ENCODE measurements at places on chromosomes 13 and 19. TPM values are rescaled to one million over a fixed set of nuclear protein-coding genes. Genes with fewer than 3 reads are reported as not detected.

DNA sequence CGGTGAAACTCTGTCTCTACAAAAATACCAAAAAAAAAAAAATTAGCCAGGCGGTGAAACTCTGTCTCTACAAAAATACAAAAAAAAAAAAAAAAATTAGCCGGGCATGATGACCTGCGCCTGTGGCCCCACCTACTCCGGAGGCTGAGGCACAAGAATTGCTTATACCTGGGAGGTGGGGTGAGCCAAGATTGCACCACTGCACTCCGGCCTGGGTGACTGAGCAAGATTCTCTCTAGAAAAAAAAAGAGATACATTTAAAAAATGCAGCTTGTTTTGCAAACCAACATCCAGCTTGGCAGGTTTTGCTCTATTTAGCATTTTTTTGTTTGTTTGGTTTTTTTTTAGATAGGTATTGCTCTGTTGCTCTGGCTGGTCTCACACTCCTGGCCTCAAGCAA, 6.7 kb upstream of the PGPEP1 start:
- H3K4me1 ChIP-seq = no peaks in the 10 kb centered on the region
- no peaks in the 10 kb centered on the region for H3K36me3 ChIP-seq
- H3K4me3 ChIP-seq = no peak overlapping the region
- H3K27ac ChIP-seq = no peak overlapping the region
- no peaks in the 10 kb centered on the region for H3K27me3 ChIP-seq
- no peak for DNase-seq

GRCh38 chr19:29188289-29189032, 24.5 kb downstream of the UQCRFS1 start:
- no peaks in the 10 kb centered on the region for H3K36me3 ChIP-seq
- H3K27ac ChIP-seq = no peak overlapping the region
- DNase-seq = no peak

GRCh38 chr19:2747349-2747748, 7.5 kb upstream of the SLC39A3 start:
- no peaks in the 10 kb centered on the region for H3K36me3 ChIP-seq
- no peak overlapping the region for H3K27ac ChIP-seq
- no peak for DNase-seq
- H3K4me3 ChIP-seq = no peak overlapping the region
- H3K27me3 ChIP-seq = 0 out of 2 replicates have a peak, but pooled peaks cover 4% of the 10 kb centered on the region

DNA sequence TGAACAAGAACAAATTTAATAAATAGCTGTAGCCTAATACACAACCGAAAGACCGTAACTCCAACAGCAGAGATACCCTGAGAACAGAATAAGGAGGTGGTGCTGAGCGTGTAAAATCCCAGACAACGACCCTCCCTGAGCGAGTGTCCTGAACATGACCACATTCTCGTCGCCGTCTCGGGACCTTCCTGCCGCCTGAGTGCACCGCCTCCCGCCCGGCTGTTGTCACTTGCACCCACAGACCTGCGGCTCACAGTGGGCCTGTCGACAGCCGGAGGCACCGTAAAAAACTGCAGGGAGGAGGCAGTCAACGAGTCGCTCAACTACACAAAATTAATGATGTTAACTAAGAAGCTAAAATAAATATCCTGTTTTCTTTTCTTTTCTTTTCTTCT, 35.8 kb upstream of the GRTP1 start:
- no peak overlapping the region for H3K27ac ChIP-seq
- H3K27me3 ChIP-seq = no peaks in the 10 kb centered on the region
- no peaks in the 10 kb centered on the region for H3K4me1 ChIP-seq

GRCh38 chr19:17404015-17404414, 1.4 kb downstream of the BST2 start:
- H3K36me3 ChIP-seq = no peaks in the 10 kb centered on the region
- no peaks in the 10 kb centered on the region for H3K4me1 ChIP-seq
- no peaks in the 10 kb centered on the region for H3K27me3 ChIP-seq
- no peak for DNase-seq

CGB5 gene
- 0.52 TPM for total RNA-seq

- no peaks in the 10 kb centered on the region for H3K36me3 ChIP-seq
- H3K4me3 ChIP-seq = no peak overlapping the region
- H3K4me1 ChIP-seq = no peaks in the 10 kb centered on the region
- H3K27ac ChIP-seq = no peak overlapping the region
- DNase-seq = no peak
Observed at GRCh38 chr13:78608688-78609463, 5.5 kb upstream of the POU4F1 start.

ADGRE2 gene
- total RNA-seq = 4.2 TPM

CFAP97D2 gene
- total RNA-seq = not detected

EHD2 gene
- 1.4 TPM for total RNA-seq

FGF22 gene
- 1.3 TPM for total RNA-seq

DNA sequence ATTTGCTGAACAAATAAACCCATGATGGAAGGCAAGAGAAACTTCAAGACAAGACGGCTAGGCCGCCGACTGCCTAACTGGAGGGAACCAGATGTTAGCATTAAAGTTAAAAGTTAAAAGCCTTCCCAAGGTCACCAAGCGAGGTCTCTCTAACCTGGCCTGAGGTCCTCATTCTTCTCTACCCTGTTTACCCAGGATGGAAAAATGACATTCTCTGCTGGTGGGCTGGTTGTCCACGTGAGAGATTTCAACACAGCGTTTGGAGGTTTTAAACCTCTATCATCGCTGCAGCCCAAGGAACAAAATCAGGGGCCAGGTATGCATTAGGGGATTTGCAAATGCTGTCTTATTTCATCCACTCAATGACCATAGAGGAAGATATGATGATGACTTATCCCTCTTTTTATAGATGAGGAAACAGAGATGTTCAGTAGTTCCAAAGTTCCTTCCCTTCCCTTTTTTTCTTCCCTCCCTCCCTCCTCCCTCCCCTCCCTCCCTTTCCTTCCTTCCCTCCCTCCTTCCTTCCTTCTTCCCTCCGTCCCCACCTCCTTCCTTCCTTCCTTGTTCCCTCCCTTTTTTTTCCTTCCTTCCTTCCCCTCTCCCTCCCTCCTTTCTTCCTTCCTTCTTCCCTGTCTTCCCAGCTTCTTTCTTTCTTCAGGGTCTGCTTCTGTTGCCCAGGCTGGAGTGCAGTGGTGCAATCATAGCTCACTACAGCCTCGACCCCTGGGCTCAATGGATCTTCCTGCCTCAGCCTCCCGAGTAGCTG, 79.7 kb downstream of the INSR start:
- H3K27ac ChIP-seq = no peak overlapping the region
- no peaks in the 10 kb centered on the region for H3K27me3 ChIP-seq
- H3K36me3 ChIP-seq = no peaks in the 10 kb centered on the region
- H3K4me1 ChIP-seq = no peaks in the 10 kb centered on the region
- no peak for DNase-seq

- H3K4me1 ChIP-seq = no peaks in the 10 kb centered on the region
- H3K4me3 ChIP-seq = no peak overlapping the region
- no peaks in the 10 kb centered on the region for H3K27me3 ChIP-seq
- DNase-seq = no peak
Observed at GRCh38 chr13:33334831-33335230, 49.3 kb upstream of the STARD13 start.

DNA sequence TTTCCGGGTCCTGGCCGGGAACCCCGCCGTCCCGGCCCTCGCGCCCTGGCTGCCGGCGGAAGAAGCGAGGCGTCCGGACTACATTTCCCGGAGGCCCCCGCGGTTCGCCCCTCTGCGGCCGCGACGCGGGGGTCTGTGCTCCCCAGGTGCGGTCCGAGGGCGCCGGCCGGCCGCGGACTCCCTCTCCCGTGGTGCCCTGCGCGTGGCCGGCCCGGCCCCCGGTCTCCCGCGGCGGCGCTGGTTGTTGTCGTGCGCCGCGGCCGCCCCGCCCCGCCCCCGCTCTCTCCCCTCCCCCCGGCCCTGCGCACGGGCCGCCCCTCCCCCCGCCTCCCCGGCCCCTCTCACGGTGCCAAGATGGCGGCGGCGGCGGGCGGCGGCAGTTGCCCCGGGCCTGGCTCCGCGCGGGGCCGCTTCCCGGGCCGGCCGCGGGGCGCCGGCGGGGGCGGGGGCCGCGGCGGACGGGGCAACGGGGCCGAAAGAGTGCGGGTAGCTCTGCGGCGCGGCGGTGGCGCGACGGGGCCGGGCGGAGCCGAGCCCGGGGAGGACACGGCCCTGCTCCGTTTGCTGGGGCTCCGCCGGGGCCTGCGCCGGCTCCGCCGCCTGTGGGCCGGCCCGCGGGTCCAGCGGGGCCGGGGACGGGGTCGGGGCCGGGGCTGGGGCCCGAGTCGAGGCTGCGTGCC, at the start of gene KMT2B:
KMT2B (plus strand) TSS at position 339 of the 680 bp plus-strand sequence; CDS start at position 355, 16 bp downstream.
- peak; percentile 89 for DNase-seq
- H3K27ac ChIP-seq = peak within 1 kb of the TSS; percentile 50
- H3K4me3 ChIP-seq = peak within 1 kb of the TSS; percentile 95
- H3K27me3 ChIP-seq = no peaks in the 10 kb centered on the region
- peaks cover 20% of the 10 kb centered on the region for H3K4me1 ChIP-seq
